Stimulated activated CD8-positive, alpha-beta memory T cell treated with anti-CD3 and anti-CD28 coated beads, Interleukin-7, amount 100 ng/mL, for 48 hours (primary cell): ENCODE measurements at places on chromosomes 12 and 14.

DNA sequence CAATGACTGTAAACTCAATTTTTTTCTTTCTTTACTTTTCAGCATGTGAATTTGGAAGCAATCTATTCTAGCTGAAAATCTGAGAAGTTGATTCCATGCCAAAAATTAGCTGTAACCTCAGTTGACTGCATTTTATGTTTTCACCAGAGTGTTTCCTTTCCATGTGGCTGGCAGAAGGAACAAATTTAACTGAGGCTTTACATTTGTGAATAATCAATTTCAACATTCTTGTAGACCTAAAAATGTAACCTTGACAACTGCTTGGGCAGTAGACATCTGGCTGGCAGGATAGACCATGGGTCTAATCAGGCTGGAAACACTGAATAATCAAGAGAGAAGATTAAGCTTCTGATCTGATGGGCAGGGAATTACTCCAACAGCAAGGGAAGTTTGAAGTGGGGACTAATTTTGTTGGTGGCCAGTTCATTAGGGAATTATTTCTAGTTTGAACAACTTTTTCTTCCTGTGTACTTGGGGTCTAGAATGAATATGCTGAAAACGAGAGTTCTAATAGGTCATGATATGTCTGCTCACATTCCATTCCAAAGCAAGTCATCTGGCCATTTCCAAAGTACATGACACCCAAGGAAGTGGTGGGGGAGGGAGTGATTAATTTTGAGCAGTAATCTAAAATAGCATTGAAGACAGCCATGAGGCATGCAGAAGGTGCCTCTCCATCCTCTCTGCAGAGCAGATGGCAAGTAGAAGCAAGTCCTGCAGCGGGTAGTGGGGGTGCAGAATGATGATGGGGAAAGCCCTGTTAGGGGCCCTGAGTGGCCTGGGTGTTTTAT, 68.2 kb downstream of the ATP23 start:
- no peak for DNase-seq

- DNase-seq, result no peak
These were observed 181.9 kb downstream of the BCAT1 start for GRCh38 chr12:24767016-24767415.

DNA sequence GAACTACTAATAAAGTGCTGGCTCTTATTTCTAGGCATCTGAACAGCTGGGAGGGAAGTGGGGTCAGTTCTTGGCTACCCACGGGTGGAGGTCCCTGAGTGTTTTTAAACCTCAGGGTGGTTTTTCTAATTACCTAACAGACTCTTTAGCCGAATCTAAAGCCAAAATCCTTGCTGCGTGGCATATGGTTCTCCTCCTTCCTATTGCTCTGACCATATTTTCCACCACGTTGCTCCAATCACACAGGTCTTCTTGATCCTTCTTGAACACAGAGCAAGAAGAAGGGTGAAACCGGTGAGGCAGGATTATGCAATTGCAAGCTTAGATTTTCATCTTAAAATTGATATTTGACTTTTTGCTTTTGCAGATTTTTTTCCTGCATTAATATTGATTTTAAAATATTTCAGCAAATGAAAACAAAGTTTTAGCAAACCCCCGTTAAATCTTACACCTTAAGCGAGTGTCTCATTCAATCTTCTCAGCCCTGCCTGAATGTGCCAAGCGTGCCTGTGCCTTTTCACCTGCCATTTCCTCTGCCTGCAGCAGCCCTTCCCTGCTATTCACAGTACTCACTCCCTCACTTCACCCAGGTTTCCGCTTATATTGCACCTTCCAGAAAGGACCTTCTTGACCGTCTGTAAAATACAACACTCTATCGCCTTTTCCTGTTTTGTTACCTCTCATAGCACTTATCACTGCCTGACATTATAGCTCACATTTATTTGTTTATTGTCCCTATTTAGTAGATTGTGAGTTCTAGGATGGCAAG, 506.0 kb downstream of the DIO2 start:
- no peak for DNase-seq

DNA sequence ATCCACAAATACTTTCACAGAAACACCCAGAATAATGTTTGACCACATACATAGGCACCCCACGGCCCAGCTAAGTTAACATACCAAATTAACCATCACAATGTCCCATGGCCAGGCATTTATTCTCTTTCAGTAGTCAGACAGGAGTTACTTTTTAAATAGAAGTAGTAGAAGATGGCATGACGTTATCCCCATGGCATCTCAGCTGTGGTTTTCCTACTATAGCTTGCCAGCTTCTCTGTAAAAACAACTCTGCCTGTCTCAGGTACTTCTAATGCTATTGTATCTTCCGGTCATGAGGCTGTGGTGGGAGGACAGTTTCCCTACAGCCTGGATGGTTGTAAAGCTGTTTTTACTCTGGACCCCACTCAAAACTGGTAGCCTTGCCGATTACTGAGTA, 19.3 kb downstream of the CTSG start:
- no peak for DNase-seq

- DNase-seq, result no peak
These were observed 148.4 kb downstream of the PRKCH start for GRCh38 chr14:61469781-61470180.

GRCh38 chr14:104973135-104973384, 5.1 kb downstream of the AHNAK2 start:
- no peak for DNase-seq

- no peak for DNase-seq
These were observed 53.8 kb downstream of the STAB2 start for GRCh38 chr12:103640831-103641230.

GRCh38 chr12:4289231-4289878, 15.8 kb downstream of the CCND2 start:
- DNase-seq, result no peak

DNA sequence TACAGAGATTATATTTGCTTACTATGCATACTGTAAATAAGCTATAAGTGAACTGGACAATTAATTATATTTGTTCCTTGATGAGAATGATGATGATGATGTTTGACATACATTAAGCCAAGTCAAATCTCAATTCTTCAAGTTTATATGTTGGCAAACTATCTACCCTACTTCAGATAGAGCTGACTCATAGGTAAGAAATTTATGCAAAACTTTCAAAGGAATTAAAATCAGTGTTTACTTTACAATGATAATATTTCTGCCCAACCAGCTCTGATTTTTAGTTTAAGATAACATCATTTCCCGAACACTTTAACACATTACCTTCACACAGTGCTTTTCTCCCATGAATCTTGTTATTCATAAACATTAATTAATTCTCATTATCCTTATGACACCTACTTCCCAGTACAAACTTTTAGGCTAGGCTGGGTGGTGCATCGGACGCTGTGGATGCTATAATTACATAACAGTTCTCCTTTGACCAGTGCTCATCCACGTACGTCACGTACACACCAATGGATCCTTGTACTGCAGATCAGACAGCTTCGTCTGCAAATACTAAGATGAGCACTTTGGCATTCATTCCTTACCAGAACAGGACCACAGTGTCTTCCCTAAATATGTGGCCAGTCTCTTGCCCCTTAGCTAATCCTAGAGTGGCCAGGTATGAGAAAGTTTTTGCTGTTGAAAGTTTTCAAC, 18.3 kb downstream of the BMP4 start:
- DNase-seq, result no peak

DNA sequence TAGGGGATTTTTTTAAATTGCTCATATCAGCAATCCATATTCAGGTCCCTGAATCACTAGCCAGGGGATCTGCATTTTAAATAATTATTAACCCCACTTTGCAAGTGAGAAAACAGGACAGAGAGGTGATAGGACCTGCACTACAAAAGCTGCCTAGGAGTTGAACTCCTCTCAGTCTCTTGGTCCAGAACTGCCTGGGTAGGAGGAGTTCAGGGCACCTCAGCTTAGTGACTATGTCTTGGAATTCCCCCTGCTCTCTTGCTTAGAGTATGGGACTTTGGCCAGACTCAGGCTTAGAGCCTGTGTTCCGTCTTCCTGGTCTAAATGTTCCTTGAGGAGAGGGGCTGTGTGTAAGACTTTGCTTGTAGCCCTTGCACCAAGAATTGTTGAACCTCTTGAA, 68.2 kb upstream of the WSCD2 start:
- DNase-seq, result no peak

GRCh38 chr12:57229046-57229633, 371 bp upstream of the SHMT2 start:
- no peak for DNase-seq

DNA sequence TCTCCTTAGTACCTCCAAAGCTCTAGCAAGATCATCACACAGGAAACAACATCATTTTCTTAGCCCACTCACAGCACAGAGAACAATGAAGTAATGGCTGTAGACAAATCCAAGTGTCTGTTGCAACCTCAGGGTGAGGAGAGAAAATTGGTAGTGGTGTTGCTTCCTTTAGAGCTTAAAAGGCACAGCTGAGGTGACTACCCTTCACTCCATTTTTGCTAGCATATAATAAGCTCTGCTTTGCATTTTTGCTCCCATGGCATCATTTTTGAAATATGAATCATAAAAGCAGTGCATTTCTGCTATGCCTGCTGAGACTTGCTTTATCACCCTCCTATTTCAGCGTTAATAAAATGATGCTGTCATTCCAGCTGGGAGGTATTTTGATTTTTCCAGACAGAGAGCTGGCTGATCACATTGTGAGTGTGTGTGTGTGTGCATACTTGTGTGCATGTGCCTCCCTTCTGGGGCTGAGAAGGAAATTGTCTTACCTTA, 18.5 kb upstream of the PCNX1 start:
- no peak for DNase-seq
